ENCODE measurements at places on chromosomes 5 and 9. TPM values are rescaled to one million over a fixed set of nuclear protein-coding genes. Genes with fewer than 3 reads are reported as not detected.

Gene ANKRD34B
- not detected for total RNA-seq

GRCh38 chr9:94245651-94246050 lies 13.4 kb upstream of the ZNF169 start:
- DNase-seq = no peak

GRCh38 chr5:171121638-171122037 lies 187.4 kb upstream of the TLX3 start:
- DNase-seq = no peak

- DNase-seq = no peak
These were observed 28.3 kb downstream of the RASGRF2 start for GRCh38 chr5:80988419-80988935.

Gene FREM1
- total RNA-seq = 24.8 TPM

GRCh38 chr5:142023836-142024235 lies 11.0 kb upstream of the GNPDA1 start:
- DNase-seq = no peak

Gene PDE8B
- 22.7 TPM for total RNA-seq

Measured in thoracic aorta (tissue), 2 donors.